ENCODE measurements at places on chromosomes 16 and 17.

DNA sequence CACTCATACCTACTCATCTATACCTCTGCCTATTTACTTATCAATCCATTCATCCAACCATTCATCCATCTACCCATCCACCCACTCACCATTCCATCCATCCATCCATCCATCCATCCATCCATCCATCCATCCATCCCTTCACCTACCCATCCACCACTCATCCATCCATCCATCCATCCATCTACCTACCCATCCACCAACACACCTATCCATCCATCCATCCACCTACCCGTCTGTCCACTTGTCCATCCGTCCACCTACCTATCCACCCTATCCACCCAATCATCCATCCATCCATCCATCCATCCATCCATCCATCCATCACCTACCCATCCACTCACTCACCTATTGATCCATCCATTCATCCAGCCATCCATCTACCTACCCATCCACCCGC lies 235.7 kb downstream of the GSG1L start:
- no peak for DNase-seq

DNA sequence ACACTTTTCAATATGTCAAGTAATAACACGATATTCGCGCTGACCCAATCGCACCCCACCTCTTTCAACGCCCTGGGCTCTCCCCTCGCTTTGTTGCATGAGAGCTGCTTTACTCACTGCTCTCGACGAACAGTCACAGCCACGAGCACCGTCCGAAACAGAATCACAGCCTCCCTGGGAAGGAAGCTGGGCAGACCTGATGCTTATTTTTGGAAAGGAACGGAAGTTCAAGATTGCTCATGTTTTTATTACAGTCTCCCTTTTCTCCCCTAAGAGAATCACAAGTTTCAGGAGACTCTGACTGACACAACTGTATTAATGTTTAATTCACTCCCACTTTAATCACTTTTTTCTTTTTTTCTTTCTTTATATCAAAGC lies 67.8 kb downstream of the ANKRD11 start:
- DNase-seq: no peak

- DNase-seq: peak; percentile 92
These were observed 12.7 kb upstream of the STAC2 start for GRCh38 chr17:39238311-39238972.

GRCh38 chr17:48113201-48113676 lies 5.7 kb downstream of the SNX11 start:
- peak; percentile 63 for DNase-seq

DNA sequence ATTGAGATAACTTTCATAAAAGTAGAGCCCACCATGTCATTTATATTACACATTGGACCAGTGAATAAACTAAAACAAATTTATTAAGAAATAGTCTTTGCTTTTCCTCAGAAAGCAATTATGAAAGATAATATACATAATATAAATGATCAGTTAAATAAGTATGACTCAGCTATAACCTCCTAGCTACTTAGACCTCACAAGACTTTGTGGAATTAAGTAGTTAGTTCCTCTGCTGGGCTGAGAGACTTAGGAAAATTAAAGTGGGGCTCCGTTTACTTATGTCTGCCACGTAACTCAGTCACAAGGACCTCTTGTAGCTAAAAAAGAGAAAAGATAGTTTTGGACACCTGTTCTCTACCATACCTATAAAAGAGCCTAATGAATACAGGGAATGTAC lies 76.9 kb downstream of the MRTFB start:
- no peak for DNase-seq

DNA sequence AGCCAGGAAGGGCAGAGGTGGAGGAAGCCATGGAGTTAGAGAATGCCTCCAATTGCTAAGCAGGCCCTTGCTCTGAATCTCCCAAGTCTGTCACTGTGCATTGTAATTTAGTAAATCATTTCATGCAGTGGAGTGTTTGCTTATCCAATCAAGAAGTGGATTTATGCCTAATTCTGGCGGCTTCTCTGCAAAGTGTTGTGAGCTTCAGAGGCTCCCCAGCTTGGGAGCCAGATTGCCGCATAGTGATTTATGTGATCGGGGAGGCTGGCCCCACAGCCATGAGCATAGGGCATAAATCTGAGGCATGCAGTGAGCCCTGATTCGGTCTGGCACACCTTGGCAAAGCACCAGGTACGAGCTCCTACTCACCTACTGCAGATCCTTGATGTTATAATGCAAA lies 520.8 kb downstream of the HS3ST4 start:
- no peak for DNase-seq

GRCh38 chr17:34619687-34620217 lies 40.4 kb downstream of the TMEM132E start:
- no peak for DNase-seq

DNA sequence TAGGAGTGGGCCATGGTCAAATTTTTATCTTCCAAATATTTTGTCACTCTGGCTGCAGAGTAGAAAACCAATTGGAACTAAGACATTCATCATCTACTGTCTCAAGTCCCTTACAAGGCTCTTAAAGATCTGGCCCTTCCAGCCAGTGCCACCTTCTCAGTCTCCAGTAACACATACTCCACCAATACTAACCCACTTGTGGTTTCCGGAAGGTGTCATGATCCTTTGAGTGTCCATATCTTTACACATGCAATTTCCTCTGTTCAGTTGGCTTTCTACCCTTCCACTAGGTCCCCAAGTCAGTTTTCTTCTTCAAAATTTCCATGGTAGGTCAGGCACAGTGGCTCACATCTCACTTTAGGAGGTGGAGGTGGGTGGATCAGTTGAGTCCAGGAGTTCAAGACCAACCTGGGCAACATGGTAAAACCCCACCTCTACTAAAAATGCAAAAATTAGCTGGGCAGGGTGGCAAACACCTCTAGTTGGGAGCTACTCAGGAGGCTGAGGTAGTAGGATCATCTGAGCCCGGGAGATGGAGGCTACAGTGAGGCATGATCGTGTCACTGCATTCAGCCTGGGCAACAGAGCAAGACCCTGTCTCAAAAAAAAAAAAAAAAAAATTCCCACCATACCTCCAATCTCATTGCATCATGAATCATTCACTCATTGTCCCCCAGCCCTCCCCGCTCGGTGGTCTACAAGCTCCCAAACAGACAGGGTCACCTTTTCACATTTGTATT lies 6.0 kb upstream of the GRB2 start:
- DNase-seq: no peak

- DNase-seq: no peak
These were observed 3.7 kb downstream of the CD300C start for GRCh38 chr17:74542166-74542565.

GRCh38 chr17:70181376-70181775 lies 12.0 kb downstream of the KCNJ2 start:
- DNase-seq: no peak

GRCh38 chr17:45093444-45094110 lies 32.5 kb downstream of the NMT1 start:
- DNase-seq: no peak

GRCh38 chr17:59149841-59150511 lies 5.0 kb downstream of the SKA2 start:
- DNase-seq: no peak

DNA sequence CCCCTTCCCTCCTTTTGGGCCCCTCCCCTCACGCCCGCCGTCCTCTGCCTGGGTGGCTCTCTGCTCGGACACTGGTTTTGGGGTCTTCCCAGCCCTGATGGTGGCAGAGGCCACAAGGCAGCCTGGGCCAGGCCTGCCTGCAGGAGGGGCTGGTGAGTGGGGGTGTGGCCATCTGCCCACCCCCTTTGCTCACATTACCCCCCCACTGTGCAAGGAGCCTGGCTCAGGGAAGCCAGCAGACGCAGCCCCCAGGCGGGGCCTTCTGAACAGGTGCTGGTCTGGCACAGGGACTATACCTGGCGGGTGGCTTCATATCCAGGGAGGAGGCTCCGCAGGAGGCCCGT lies 10.7 kb upstream of the ZFPM1 start:
- DNase-seq: no peak

- DNase-seq: no peak
These were observed 14.6 kb upstream of the CLEC10A start for GRCh38 chr17:7094652-7095019.

DNA sequence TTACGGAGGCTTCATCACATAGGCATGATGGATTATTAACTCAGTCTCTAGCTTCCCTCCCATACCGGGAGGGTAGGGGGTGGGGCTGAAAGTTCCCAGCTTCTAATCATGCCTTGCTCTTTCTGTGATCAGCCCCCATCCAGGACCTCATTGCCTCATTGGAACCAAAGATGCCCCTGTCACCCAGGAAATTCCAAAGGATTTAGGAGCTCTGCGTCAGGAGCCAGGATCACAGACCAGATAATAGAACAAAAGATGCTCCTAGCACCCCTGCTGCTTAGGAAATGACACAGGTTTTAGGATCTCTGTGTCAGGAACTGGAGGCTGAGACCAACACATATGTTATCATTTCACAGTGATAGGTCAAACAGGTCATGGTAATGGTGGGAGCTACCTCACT lies 9.7 kb downstream of the USB1 start:
- DNase-seq: no peak

DNA sequence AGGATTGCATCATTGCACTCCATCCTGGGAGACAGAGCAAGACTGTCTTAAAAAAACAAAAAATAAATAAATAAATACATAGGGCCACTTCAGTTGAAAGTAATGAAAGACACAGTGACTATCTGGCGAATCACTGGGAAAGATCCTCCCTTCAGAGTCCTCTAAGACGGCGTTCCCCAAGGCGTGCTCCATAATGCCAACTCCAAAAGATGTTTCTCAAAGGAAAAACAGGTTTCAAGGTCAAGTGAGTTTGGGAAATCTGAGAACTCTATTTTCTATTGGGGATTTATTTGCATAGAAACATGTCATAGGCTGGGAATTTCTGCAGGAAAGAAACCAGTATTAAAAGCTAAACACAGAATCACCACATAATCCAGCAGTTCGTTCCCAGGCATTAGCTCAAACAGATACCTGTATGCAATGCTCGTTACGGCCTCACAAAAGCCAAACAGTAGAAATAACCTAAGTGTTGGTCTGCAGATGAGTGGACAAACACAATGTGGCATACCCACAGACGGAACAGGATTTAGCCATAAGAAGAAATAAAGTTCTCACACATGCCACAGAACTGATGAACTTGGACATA lies 7.9 kb downstream of the KLHDC4 start:
- no peak for DNase-seq

DNA sequence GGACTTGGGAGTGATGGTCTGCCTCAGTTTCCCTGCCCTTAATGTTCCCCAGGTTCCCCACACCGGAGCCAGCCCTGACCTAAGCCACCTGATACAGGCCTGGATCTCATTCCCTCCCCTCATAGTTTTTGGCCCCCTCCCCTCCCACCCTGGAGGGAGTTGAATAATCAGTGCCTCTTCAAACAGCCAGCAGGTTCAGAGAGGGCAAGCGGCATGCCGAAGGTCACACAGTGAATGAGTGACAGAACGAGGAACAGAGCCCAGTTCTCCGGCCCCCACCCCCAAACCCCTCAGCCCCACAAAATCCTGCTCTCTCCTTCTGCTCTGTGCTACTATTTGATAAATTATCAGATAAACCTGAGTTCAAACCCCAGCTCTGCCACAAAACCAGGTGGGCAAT lies 31.2 kb downstream of the BEAN1 start:
- no peak for DNase-seq

DNA sequence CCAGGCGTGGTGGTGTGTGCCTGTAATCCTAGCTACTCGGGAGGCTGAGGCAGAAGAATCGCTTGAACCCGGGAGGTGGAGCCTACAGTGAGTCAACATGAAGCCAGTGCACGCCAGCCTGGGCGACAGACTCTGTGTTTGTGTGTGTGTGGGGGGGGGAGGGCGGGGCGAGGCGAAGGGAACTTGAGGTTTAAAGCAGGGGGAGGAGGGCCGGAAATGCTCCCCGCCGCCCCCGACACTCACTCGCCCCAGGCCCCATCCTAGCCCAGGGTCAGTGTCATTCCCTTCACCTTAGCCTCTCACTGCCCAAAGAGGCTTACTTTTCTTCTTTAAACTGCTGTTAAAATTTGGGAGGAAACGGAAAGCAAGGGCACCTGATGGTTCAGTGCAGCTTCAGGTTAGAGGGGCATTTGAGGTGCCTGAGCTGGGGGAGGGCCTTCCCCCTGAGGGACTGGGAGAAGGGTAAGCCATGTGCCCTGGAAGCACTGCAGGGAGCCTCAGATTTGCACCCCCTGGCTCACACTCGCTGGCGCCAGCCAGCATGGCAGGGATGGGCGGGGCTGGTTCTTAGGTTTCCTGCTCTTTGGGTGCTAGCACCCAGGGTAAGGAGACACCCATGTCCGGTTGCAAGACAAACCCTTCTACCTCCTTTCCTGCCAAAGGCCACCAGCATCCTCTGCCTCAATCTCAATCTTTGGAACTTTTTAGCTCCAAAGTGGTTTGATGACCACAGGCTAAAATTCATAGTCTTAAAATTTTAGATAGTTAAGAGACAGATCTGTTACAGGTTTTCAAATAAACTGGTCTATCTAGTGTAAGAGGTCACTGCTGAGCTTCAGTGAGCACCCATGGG lies 2.2 kb upstream of the LIMD2 start:
- peak; percentile 86 for DNase-seq

- no peak for DNase-seq
These were observed 22.7 kb downstream of the RPH3AL start for GRCh38 chr17:329784-330420.

GRCh38 chr17:68509141-68510057 lies 2.8 kb upstream of the PRKAR1A start:
- DNase-seq: peak; percentile 22

GRCh38 chr17:80030730-80031410 lies 4.8 kb downstream of the TBC1D16 start:
- no peak for DNase-seq

- DNase-seq: no peak
These were observed 23.7 kb downstream of the NUDT7 start for GRCh38 chr16:77745972-77746371.

- DNase-seq: no peak
These were observed 76.3 kb downstream of the GAS7 start for GRCh38 chr17:10121971-10122707.

- no peak for DNase-seq
These were observed 17.4 kb downstream of the ADGRG1 start for GRCh38 chr16:57645691-57646387.

DNA sequence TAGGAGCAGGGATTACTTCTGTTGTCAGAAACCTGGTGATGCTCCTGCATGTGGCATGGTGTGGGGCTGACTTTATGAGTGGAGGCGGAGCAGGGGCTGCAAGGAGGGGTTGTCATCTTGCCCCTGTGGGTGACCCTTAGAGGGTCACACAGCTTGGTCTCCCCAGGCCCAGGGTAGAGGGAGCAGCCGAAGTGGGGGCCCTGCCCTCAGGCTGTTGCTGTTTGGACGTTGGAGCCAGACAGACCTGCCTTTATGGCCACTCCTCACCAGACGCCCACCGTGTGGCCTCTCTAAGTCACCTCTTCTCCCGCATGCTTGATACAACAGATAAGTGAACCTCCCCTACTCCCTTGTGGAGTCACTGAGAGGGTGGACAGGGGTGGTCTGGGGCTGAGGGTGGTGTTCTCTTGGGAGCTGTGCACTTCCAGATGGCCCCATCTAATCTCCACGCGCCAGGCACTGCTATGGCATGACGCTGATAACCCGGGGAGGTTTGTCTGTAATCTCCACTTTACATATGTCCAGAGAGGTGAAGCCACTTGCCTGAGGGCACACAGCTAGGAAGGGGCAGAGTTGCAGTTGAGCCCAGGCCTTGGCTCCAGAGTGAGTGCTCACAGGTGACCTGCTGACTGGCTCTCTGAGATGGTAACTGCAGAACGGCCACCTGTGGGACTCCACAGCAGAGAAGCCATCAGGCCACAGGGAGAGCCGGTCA lies 10.0 kb downstream of the MAP2K3 start:
- no peak for DNase-seq

All from CD4-positive, alpha-beta T cell treated with Interleukin-17A for 1 hour (primary cell).